ENCODE measurements at places on chromosomes 4 and X.

DNA sequence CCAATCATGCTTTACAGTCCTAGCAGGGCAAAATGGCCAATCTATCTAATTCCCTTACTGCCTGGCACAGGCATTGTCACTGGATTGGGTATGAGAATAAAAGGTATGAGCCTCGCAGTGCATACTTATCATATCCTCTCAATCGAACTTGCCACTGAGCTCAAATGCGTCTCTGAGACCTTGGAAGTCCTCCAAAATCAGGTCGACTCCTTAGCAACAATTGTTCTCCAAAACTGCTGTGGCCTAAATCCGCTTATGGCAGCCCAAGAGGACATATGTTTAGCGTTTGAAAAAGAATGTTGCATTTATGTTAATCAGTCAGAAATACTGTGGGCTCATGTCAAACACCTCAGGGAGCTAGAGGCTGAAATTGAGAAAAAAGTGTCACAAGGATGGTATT is 69.7 kb downstream of the SPIN4 start:
- no peak for DNase-seq

DNA sequence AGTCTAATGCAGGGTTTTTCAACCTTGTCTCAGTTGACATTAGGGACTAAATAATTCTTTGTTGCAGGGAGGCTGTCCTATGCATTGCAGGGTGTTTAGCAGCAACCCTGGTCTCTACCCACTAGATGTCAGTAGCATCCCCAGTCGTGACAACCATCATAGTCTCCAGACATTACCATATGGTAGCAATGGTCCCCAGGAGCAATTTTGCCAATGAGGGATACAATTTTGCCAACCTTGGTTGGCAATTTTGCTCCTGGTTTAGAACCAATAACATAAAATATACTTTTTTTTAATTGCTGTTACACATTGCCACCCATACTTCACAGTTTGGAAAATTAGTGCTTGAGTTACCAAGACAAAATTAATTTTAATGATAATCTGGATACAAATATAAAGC is 6.0 kb downstream of the EREG start:
- DNase-seq = no peak

DNA sequence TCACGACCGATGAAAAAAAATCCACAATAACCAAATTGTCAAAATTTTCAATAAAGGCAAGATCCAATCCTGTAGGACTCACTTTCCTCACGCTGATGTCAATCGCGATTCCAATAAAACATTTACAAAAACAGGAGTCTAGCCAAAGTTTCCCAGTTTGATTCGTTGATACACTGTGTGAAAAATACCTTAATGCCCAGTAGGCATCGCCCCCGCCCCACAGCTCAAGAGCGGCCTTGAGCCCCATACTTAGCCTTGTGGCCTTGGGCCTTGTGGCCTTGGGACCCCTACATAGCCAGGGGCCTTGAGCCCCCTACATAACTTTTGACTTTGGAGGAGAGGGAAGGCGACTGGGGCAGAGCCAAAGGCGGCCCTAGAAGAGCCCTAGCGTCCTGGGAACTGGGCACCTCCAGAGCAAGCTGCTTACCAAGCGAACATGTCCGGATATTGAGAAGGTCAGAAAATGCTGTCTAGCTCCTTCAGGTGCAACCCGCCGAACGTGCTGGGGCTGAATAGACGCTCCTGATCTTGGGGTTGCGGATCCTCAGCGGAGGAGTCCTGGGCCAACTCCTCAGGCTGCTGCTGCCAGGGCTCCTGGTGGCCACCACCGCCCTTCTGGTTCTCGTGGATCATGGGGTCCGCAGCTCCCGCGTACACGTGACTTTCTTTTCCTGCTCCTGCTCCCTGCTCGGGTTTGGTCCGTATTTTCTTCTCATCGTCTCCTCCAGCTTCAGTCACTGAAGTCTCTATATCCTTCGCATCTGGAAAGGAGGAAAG is 62.9 kb downstream of the RHOXF2B start:
- DNase-seq = no peak

DNA sequence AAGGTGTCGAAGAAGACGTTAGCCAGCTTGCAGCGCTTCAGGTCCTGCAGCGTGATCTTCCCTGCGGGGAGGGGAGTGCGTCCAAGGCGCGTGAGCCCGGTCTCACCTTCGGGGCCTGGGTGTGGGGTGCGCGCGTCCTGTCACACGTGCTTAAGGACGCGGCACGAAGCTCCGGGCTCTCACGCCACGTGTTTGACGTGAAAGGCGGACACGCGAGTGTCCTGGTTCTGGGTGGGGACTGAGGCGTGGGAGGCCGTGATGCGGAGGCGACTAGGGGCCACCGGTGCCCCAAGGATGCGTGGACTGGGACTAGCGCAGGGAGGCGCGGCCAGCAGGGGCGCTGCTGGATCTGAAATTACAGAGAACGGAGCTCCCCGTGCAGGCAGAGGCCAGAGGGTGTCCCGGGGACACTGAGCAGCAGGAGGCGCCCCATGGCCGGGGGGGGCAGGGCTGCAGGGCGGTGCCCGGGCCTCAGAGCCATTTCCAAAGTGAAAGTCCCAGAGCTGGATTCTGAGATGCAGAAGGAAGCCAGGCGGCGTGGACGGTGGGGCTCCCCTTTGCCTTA is 20.3 kb upstream of the GTPBP6 start:
- no peak for DNase-seq

GRCh38 chr4:35500812-35501211 is 743.5 kb downstream of the ARAP2 start:
- DNase-seq = no peak

DNA sequence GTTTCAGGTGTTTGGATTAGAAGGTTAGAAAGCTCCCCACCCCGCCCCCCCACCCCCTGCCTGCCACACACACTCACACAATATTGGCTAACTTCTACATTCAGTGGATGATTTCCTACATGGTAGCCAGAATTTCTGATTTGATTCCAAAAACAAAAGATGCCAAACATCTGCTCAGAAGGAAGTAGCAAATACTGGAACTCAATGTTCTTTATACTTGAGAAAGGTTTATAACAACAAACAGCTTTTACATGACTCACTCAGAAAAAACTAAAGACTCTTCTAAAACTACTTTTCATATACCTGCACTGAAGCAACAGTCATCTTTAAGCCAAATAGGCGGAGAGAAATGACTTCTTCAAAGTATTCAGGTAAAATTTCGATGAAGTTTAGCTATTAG is 750.5 kb upstream of the POU3F4 start:
- no peak for DNase-seq

DNA sequence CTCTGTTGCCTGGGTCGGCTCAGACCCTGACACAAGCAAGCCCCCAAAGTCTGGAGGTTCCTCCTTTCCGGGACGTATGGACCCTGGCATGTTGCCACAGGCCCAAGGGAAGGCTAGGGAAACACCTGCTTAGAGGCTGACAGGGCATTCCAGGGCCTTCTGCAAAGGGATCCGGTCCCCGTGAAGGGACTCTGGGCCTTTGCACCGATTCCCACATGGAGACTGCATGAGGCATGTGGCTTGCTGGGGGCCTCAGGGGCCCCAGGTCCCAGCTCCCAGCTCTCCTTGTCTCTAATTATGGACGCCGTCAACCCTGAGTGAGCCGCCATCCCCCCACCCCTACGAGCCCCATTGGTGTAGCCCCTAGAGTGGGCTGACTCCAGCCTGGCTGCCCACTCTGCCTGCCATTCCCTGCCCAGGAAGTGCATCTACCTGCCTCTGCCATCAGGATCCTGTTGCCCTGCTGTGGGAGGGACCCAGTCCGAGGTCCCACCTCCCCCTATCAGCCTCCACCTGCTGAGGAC is 4.2 kb upstream of the RGS12 start:
- peak; percentile 26 for DNase-seq

GRCh38 chr4:42672359-42673081 is 15.6 kb upstream of the ATP8A1 start:
- no peak for DNase-seq
